Activated CD8-positive, alpha-beta memory T cell treated with anti-CD3 and anti-CD28 coated beads for 4 hours (primary cell): ENCODE measurements at places on chromosomes 6 and 20.

DNA sequence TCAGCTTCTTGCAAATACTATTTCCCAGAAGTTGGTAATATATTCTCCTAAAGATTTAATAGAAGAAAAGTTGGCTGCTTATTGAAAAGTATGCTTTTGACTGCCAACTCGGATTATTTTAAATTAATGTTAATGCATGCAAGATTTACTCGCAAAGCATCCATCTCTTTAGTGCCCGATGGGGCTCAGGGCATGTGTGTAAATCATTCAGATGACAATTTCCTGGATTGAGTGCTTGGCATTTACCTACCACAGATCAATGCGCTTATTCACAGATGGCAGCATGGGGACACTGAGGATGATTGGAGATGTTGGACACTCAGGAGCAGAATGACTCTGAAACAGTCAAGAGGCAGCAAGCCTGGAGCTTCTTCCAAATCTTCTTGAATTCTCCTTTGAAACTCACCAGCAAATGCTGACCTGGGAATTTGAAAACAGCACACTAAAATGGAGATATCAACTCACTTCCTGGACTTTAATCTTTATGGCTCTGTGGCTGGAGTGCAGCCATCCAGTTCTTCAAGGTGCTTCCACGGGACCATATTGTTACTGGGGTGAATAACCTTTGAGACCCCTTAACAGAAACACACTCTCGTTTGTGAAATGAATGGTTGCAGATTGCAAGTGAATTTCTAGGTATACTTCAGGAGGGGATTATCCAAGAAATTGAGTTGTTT lies 34.1 kb upstream of the TIAM2 start:
- no peak for DNase-seq

DNA sequence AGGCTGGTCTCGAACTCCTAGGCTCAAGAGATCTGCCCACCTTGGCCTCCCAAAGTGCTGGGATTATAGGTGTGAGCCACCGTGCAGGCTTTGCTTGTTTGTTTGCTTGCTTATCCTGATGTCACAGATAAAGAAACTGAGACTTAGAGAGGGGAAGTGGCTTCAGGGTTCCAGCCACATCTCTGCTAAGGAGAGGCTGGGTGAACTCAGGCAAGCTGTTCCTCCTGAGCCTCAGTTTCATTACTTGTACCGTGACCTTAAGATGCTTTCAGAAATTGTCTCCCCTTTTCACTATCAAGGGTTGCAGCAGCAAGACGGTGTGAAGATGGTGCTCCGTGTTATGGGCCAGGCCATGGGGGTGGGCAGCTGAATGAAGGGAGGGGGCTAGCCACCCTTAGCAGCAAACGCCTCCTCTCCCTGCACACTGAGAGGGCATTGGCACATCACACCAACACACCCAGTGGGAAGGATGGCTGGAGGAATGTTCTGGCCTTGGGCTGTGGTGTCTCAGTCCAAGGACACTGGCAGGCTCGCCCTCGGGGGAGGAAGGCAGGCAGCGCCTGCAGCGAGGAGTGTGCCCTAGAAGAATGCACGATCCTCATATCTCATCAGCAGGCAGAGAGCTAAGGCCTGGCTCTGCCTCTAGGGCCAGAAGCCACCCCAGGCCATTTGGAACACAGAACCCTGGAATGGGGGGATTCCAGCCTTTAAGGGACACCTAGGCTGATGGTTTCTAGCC lies 48.2 kb upstream of the TLDC2 start:
- DNase-seq: no peak

DNA sequence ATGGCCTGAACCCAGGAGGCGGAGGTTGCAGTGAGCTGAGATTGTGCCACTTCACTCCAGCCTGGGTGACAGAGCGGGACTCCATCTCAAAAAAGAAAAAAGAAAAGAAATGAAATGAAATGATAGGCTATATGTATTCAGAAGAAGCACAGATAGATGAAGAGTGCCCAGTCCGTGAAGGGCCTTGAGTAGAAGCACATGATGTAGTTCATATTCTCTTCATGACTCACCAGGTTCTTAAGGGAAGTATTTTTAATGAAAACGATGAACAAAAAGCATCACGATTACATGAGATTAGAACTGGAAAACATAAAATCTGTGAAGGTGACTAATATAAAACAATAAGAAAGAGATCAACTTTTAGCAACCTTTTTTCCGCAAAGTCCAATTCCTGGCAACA lies 29.8 kb downstream of the TPD52L1 start:
- DNase-seq: no peak

DNA sequence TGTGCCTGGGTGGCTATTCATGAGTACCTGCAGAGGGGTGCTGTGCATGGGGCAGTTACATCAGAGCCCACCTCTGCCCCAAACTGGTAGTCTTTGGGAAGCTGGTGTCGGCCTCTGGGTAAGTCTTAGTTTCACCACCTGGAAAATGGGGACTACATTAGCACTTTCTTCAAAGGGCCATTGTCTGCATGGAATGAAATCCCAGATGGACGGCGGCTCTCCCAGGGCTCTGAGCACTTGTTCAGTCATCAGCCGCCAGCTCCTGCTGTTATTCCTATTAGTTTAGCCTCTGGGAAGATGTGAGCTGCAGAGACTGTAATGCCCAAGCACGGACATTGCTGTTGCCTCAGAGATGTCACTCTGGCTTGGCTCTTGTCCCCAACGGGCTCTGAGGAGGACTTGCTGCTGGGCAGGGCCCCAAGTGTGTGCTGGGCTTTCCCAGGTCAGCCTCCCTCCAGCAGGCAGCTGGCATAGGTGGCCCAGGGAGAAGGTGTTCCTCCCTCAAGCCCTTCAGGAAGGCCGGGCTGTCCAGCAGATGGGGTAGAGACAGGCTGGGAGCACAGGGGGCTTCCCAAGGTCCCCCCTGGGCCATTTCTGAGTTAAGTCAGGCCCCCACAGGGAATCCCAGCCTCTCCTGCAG lies 268.3 kb downstream of the TFAP2C start:
- no peak for DNase-seq

GRCh38 chr6:63236398-63236817 lies 25.1 kb downstream of the FKBP1C start:
- no peak for DNase-seq

DNA sequence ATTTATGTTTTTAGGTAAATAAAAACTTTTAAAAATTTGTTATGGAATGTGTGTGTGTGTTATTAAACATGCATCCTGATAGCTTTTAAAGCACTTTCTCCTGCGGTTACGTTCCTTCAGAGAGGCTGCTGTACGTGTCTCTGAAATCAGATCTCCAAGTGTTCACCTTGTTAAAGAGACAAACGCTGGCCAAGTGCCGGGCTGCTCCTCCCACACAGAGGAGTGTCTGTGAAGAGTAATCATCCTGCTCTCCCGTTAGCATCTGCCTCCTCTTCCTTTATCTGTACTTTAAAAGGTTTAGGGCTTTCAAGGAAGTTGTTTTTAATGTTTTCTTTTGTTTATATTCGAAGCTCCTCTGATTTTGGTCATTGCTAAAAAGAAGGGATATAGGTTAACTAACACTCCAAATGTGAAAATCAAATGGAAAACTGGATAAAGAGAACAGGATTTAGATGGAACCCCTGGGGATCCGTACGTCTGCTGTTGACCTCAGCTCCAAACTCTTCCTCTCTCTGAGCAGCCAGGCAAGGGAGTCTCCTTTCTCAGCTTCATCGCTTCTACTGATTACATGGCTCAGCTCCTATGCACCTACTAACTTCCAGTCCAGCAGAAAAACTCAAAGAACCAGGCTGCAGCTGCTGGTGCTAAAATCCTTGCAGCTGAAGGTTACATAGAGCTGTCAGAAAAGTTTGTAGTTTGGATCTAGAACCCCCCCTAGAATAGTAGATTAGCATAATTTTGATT lies 20.0 kb downstream of the IRF4 start:
- DNase-seq: no peak

- no peak for DNase-seq
These were observed 305.2 kb upstream of the CITED2 start for GRCh38 chr6:139679516-139680179.

DNA sequence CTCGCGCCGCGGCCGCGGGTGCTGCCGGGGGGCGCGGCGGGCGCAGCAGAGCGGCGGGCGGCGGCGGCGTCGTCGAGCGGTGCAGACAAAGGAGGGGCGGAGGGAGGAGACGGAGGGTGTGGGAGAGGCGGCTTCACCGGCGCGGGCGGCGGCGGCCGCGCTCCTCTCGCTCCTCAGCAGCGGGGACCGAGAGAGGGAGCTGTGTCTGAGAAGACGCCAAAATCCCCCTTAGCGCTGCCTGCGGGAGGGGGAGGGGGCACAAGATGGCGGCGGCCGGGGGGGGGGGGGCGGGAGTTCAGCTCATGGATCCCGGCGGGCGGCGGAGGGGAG lies 296 bp downstream of the ADNP start:
- no peak for DNase-seq

DNA sequence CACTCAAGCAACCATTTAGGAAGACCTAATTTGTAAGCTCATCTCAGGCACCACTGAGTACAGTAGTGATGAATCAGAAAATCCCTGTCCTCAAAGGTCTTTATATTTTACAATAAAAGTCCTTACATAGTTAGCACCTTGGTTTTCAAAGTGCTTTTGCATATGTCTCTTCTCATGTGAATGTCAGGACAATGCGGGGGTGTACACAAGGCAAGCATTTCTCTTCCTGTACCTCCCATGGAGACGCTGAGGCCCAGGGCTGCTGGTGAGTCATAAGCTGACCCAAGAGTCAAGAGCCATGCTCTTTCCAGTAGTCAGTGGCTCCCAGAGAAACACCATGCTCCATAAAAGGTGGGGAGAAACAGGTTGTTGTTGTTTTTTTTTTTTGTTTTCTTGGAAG lies 174.0 kb downstream of the GJA10 start:
- DNase-seq: no peak

DNA sequence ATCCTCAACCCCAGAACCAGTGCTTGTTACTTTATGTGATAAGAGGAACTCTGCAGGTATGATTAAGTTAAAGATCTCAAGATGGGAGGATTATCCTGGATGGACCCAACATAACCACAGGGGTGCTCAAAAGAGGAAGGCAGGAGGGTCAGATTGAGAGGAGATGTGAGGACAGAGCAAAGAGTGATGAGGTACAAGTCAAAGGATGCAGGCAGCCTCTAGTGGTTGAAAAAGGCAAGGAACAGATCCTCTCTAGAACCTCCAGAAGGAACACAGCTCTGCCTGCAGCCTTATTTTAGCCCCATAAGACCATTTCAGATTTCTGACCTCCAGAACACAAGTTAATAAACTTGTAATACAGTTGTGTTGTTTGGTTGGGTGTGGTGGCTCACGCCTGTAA lies 41.2 kb downstream of the PDSS2 start:
- DNase-seq: no peak
